ENCODE measurements at places on chromosomes 3 and 15. TPM values are rescaled to one million over a fixed set of nuclear protein-coding genes. Genes with fewer than 3 reads are reported as not detected.

Gene PLA2G4E
- not detected for total RNA-seq

Gene ITIH4
- 0.19 TPM for total RNA-seq

Gene CNTN3
- total RNA-seq = not detected

Gene TF
- total RNA-seq = 0.85 TPM

Gene FBXL2
- total RNA-seq = 25.4 TPM

Gene CFAP91
- 0.14 TPM for total RNA-seq

Gene LEO1
- 59.1 TPM for total RNA-seq

All from dermis blood vessel endothelial cell (primary cell).